ENCODE measurements at places on chromosomes 6 and 20. TPM values are rescaled to one million over a fixed set of nuclear protein-coding genes. Genes with fewer than 3 reads are reported as not detected.

GRCh38 chr20:2780948-2781347 lies 19.5 kb downstream of the CPXM1 start:
- no peak for DNase-seq

GRCh38 chr6:168242940-168243225 lies 76.7 kb downstream of the DACT2 start:
- no peak for DNase-seq

- DNase-seq, result no peak
These were observed 9.3 kb upstream of the EDN1 start for GRCh38 chr6:12280902-12281301.

GRCh38 chr20:53387983-53388675 lies 205.5 kb downstream of the ZNF217 start:
- DNase-seq, result no peak

GRCh38 chr6:2665146-2666070 lies 85.3 kb downstream of the MYLK4 start:
- DNase-seq, result no peak

SAMD5 gene
- total RNA-seq, result 1.8 TPM

LHFPL5 gene
- not detected for total RNA-seq

IPCEF1 gene
- 1.8 TPM for total RNA-seq
